ENCODE measurements at places on chromosomes 12 and 14. TPM values are rescaled to one million over a fixed set of nuclear protein-coding genes. Genes with fewer than 3 reads are reported as not detected.

DNA sequence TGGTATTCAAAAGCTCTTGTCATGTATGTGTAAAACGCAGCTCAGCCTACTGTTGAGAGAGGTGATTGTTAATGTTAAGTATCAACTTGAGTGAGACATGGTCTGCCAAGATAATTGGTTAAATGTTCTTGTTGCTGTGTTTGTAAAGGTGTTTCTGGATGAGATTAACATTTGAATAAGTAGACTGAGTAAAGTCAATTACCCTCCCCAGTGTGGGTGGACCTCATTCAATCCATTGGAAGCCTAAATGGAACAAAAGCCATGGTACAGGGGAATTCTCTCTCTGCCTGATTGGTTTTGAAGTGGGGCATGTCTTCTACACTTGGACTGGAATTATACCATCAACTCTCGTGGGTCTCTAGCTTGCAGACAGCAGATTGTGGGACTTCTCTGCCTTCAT lies 63.8 kb upstream of the RERGL start:
- DNase-seq = no peak

SYCP3 gene
- 69.4 TPM for total RNA-seq

LHX5 gene
- total RNA-seq = not detected

LAG3 gene
- total RNA-seq = 7.1 TPM

GRCh38 chr14:29944091-29944490 lies 16.4 kb upstream of the PRKD1 start:
- DNase-seq = no peak

ITGA7 gene
- 30.6 TPM for total RNA-seq

GLT8D2 gene
- total RNA-seq = 5.7 TPM

EGLN3 gene
- total RNA-seq = 2.9 TPM

- peak; percentile 26 for DNase-seq
These were observed 674 bp downstream of the VDR start for GRCh38 chr12:47903927-47904712.

- DNase-seq = no peak
These were observed 2.4 kb downstream of the SLC35F4 start for GRCh38 chr14:57863471-57863870.

FAM222A gene
- total RNA-seq = 78.6 TPM

TNFAIP2 gene
- 51.8 TPM for total RNA-seq

GRCh38 chr12:60539592-60539991 lies 943.8 kb downstream of the SLC16A7 start:
- DNase-seq = peak; percentile 16

DNA sequence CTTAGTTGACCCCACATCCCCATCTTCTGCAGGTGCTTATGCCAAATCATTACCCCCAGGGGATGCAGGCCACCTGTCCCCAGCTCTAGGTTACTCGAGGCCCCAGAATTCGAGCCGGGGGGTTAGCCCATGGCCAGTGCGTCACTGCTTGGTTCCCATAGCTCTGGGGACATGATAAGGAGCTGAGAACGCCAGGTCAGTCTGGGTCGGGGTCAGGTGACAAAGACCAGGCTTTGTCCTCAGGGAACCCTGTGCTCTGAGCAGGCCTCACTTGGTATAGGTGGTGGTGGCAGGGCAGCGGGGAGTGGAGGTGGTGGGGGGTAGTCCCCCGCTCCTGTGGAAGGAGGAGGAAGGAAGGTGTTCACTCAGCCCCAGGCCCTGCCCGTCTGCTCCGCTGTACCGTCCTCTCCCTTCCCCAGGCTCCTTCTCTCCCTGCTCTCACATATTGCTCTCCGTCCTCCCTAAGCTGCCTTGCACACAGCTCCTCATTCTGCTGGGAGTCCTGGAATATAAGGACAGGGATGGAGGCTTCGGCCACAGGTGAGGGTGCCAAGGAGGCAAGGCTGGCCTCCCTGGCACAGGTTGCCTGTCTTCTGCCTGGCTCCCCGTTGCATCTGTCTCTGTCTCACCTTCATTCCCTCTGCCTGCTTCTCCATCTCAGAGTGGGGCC lies 2.0 kb upstream of the MYH6 start:
- DNase-seq = no peak

- no peak for DNase-seq
These were observed 134.3 kb downstream of the PLXNC1 start for GRCh38 chr12:94282675-94283074.

DNA sequence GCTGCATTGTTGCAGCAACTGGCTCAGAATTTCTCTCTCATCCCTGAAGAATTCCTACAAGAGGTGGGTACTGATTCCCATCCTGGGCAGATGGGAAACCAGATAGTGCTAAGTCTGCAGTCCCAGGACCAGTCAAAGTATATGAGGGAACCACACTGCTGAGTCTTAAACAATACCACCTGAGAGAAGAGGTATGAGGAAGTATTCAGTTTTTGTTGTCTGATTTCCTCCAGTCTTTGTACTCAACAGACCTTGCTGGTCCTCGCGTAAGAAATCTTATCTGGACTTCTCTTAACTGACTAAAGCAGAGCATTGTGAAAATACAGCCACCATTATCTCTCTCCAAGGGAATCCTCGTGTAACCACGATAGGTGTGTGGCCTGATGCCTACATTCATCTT lies 3.6 kb upstream of the EDDM3A start:
- DNase-seq = no peak

NEDD8 gene
- 94.6 TPM for total RNA-seq

TC2N gene
- 24.3 TPM for total RNA-seq

DNA sequence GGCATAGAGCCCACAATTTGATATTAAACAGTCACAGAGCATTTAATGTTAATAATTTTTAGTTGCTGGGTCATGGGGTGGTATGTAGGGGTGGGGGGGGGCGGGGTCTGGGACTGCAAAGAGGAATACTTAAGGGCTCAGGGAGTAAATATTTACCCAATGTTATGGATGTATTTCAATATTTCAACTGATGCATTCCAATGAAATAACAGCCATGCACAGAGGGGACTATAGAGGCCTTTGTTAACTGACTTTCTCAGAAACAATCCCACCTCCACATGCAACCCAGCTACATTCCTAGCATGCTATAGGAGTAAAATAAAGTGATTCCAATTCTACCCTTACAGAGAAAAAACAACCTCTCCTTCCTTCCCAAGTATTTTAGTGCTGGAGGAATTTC lies 7.9 kb upstream of the BBS10 start:
- no peak for DNase-seq

- DNase-seq = no peak
These were observed 21.0 kb downstream of the BTG1 start for GRCh38 chr12:92124689-92125029.

GRCh38 chr14:27845241-27845850 lies 921.2 kb upstream of the FOXG1 start:
- peak; percentile 49 for DNase-seq

- no peak for DNase-seq
These were observed 692.3 kb downstream of the C12orf50 start for GRCh38 chr12:87336814-87337336.

SPATA7 gene
- 113 TPM for total RNA-seq

DNA sequence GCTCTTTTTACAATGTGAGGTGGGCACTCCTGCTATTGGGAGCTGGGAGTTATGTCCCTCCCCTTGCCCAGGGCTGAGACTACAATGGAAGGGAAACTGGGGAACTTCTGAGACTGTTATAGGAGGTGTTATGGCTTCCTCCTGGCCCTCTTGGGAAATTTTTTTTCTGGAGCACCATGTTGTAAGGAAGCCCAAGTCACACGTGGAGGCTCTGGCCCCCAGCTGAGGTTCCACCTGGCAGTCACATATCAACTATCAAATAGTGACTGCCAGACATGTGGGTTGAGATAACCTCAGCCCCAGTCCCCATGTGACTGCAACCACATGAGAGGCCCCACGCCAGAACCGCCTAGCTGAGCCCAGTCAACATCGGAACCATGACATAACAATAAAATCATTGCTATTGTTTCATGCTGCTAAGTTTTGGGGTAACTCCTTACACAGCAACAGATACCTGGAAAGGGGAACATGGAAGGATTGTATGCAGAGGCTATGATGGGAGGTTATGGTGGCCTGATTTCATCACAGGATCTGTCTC lies 99.4 kb upstream of the NCOR2 start:
- no peak for DNase-seq

DNA sequence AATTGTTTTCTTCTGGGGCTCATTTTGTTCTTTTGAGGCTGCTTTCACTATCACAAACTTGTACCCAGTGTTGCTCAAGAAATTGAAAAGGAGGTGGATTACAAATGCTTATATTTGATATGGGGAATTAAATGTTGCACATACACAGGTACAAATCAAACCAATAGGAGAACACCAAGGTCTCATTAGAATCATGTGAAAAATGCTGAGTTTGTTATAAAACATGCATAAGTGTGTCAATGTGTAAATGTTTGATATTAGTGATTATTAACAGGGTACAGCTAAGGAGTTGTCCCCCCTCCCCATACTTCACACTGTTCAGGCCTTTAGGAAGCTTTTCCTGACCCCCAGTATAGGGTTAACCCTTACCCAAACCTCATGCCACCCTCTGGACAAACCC lies 971.2 kb upstream of the SEL1L start:
- DNase-seq = no peak

- DNase-seq = no peak
These were observed 276.9 kb upstream of the PRKD1 start for GRCh38 chr14:30204431-30204980.

TTC5 gene
- total RNA-seq = 20.4 TPM

JAG2 gene
- 20.4 TPM for total RNA-seq

GRCh38 chr14:100076606-100077005 lies 11.4 kb downstream of the EVL start:
- peak; percentile 6 for DNase-seq

- DNase-seq = no peak
These were observed 59.2 kb downstream of the CCNK start for GRCh38 chr14:99540196-99541032.

DBX2 gene
- 2.5 TPM for total RNA-seq

- peak; percentile 67 for DNase-seq
These were observed 17.5 kb downstream of the CBX5 start for GRCh38 chr12:54262403-54262925.

GRCh38 chr12:56160193-56160763 lies 2.1 kb downstream of the MYL6 start:
- DNase-seq = no peak

RTL1 gene
- total RNA-seq = 0.94 TPM

DNA sequence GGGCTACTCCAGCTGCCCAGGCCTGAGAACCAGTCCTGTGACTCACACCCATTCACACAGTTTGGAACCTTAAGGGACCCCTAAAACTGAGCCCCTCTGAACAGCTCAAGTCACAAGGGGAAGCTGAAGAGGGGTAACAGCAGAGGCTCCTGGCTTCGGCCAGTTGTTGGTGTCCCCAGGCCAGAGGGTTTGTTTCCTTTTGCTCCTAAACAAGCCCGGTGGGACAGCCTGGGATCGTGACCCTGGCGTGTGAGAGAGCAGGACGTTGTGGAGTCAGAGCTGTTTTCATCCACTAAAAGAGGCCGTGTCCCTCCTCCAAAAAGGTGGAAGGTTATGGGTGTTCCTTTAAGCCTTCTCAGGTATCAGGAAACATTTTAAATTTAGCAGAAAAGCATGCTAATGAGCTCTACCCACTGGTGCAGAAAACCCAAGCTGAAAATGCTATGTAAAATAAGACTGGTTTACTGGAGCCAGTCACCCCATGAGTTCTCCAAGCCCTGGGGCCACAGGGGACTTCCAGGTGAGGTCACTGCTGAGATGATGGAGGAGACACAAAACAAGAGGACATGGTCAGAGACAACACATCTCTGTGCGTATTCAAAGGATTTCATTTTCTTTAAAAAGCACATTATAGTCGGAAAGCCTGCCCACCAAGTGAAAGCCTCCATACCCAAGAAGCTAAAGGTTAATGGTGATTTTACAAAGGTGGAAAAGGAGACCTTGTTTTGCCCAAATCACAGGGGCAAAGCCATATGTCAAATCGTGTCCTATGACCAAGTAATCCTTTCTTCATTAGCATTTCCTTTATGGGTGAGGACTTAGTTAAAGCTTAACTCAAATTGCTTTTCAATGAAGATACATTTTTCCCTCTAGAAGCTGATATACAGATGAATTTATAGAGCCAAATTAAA lies 14.1 kb downstream of the PRKAB1 start:
- no peak for DNase-seq

DNA sequence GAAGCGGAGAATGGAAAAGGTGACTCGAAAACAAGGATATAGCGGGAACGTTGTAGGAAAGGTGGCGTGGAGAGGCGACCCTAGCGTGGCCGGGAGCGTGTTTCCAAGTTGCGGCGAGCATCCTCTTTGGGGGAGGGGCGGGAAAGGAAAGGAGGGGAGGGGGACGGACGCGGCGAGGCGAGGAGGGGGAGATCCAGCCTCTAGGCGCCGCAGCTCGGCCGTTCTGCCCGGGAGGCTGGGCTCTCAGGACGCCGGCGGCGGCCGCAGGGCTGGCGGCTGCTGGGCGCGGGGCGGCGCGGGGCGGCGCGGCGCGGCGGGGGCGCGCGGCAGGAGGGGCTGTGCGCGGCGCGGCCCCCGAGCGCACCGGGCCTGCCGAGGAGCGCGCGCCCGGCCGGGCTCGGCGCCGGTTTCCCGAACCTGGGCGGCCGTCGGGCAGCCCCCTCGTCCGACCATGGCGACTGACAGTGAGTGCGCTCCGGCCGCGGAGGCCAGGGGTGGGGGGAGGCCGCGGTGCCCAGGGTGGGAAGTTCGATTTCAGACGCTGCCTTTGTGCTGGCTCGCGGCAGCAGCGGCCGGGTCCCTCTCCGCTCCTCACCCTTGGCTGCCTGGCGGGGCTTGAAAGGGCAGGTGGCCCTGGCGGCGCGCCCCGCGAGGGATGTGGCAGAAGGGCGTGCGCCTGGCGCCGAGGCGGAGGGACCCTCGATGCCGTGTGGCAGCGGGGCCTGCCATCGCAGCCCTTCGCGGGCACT lies 50.3 kb downstream of the SNAPC1 start:
- no peak for DNase-seq

GRCh38 chr14:93976477-93977057 lies at the start of gene ASB2:
TSS of gene ASB2 (minus strand) at chr14:93976570. CDS start at chr14:93964539, 12,031 bp downstream.
- DNase-seq = no peak

- no peak for DNase-seq
These were observed 6.1 kb downstream of the ERBB3 start for GRCh38 chr12:56086096-56086495.

INSM2 gene
- 2.4 TPM for total RNA-seq

SELPLG gene
- total RNA-seq = 1.1 TPM

DNA sequence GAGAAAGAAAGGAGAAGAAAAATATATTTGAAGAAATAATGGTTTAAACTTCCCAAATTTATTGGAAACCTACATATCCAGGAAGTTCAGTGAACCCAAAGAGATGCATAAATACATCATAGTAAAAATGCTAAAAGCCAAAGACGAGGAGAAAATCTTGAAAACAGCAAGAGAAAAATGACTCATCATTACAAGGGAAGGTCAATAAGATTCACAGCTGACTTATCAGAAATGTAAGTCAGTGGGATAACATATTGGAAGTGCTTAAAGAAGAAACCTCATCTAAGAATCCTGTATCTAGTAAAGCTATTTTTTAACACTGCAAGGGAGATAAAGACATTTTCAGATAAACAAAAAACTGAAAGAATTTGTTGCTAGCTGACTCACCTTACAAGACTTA lies 19.9 kb downstream of the RIC8B start:
- DNase-seq = no peak

DNA sequence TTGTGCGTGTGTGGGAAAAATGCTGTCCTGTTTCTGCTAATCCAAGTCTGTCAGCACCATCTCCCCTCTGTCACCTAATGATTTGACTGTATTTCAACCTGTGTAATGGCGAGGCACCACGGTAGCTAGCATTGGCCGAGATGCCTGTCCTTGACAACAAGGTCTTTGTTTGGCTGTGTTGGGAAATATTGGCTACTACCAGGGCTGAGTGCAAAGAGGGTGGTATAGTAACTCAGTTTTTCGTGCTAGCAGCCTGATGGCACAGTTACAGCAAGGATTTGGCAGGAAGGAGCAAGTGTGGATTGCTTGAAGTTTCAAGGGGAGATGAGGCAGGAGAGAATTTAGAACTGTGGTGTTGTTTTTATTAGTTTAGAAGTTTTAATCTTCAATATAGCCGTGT lies 440.3 kb upstream of the RGS6 start:
- no peak for DNase-seq
